Activated T-cell treated with anti-CD3 and anti-CD28 coated beads, Interleukin-2, amount 50 U/mL, for 1 hour (primary cell): ENCODE measurements at places on chromosomes 7 and 10.

GRCh38 chr10:112732277-112732921 is 217.6 kb upstream of the TCF7L2 start:
- DNase-seq: no peak

DNA sequence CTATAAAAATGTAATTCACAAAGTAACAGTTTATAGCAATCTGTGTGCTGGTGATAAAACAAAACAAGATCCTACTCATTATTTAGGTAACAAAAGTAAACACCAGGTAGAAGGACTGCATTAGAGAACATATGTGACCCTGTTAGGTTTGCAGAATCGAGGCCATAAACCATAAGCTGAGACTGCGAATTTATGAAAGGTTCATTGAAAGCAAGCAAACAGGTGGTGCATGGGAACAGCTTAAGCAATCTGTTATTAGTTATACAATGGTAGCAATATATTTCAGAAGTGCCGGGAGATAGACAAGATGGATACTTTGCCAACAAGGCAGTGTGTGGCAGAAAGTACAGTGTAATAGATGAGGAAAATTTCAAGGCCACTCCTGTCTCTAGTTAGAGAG is 23.5 kb upstream of the FAM133B start:
- DNase-seq: no peak

GRCh38 chr7:3928727-3929515 is 627.9 kb downstream of the SDK1 start:
- DNase-seq: no peak

- no peak for DNase-seq
Measured at GRCh38 chr10:44393051-44393630, 8.2 kb upstream of the CXCL12 start.

DNA sequence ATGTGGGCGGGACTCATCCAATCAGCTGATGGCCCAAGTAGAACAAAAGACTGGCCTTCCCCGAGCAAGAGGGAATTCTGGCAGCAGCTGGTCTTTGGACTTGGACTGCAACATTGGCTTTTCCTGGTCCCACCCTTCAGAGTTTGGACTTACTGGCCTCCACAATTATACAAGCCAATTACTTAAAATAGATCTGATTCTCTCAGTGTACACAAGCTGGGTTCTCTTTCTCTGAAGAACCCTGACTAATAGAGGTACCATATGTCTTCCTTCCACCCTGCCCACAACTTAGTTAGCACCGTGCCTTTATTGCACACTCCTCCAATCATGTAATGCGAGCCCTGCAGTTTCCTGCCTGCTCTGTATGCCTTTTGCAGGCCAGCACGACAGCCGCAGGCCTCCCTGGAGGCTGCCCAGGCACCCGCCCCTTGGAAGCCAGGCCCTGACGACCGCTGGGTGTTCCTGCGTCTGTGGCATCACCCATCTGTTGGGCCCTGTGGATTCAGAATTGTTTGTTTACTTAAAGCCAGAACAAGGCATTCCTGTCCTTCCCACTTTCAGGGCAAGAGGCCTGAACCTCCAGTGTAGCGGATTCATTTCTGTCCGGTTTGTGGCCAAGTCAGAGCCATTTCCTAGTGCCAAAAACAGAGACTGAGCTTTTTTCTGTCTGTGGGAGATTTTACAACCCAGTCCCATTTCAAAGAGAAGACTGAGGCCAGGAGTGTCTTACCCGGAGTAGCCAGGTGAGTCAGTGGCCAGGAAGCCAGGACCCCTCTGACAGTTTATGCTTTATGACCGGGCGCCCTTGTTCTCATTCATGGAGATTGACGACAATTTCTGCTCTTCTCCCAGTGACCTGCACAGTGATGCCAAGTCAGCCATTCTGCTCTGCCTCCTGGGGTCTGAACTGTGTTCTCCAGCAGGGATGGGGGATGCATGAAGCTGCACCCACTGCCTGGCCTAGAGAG is 968 bp upstream of the INMT start:
- no peak for DNase-seq

DNA sequence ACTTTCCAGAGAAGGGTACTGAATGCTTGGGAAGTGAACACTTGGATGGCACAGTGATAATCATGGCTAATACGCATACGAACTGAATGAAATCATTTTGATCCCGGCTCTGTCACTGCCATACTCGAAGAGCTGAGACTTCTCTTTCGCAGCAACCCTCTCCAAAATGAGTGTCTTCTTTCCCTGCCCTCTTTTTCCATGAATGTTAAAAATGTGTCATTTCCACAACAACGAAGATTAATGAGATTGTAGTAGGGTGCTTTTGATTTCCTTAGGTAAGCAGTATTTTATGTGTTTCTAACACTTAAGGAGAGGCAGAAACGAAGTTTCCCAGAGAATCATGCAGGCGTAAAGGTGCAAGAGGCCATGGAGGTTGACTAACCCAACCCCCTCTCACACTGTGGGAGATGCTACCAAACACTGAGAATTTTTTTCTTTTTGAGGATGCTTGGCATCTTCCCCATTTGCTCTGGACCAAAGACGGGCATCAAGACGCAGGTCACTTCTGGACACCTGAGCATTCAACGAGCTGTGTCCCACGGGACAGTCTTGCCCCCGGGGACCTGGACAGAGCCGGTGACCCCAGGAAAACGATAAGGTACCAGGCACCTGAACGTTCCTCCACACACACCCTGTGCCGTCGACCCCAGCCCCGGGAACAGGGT is 823 bp downstream of the COPG2 start:
- no peak for DNase-seq

- no peak for DNase-seq
Measured at GRCh38 chr10:33136271-33136670, 178.2 kb upstream of the ITGB1 start.

- no peak for DNase-seq
Measured at GRCh38 chr10:110436554-110437350, 61.0 kb upstream of the DUSP5 start.

DNA sequence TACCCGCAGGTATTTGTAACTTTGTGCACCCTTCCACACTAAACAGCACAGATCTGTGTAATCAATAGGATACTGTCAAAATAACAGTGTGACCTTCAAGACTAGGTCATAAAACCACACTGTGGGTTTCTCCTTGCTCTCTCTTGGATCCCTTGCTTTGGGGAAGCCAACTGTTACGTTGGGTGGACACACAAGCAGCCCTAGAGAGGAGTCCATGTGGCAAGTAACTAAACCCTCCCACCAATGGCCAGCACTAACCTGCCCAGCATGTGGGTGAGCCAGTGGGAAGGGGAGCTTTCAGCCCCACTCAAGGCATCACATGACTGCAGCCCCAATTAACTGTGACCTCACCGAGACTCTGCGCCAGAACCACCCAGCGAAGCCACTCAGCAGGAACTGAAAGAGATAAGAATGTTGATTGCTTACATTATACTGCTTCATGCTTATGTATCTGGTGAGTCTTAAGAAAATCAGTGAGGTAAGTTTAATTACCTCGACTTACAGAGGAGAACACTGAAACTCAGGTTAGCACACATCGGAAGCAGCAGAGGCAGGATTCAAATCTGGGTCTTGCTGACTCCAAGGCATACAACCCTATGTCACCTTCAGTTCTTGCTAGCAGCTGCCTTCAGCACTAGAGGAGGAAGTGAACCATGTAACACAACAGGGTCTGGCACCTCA is 9.4 kb upstream of the ZC3HAV1 start:
- peak; percentile 36 for DNase-seq
